Pons (tissue), 1 donor: ENCODE measurements at places on chromosomes 6 and 20.
A peak's percentile ranks its signal among the peaks of the same experiment; 100 is the strongest.

- no peak for DNase-seq
Measured at GRCh38 chr20:50369225-50370035, 140.8 kb upstream of the PTPN1 start.

DNA sequence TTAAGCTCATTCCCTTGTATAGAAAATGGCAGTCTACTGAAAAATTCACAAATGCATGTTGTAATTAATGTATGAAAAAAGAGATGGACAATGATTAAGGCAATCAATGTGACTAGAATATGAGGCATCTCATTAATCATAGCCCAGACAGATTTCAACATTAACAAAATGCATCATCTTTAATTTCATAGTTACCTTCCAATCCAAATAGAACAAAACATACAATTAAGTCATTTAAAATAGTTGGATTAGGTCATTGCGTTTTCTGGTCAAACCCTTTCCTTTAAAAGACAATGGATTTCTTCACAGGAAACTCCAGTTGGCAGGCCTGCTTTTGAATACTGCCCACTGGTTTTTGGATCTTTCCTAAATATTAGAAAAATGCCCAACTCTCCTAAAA is 203.9 kb downstream of the HAO1 start:
- no peak for DNase-seq

DNA sequence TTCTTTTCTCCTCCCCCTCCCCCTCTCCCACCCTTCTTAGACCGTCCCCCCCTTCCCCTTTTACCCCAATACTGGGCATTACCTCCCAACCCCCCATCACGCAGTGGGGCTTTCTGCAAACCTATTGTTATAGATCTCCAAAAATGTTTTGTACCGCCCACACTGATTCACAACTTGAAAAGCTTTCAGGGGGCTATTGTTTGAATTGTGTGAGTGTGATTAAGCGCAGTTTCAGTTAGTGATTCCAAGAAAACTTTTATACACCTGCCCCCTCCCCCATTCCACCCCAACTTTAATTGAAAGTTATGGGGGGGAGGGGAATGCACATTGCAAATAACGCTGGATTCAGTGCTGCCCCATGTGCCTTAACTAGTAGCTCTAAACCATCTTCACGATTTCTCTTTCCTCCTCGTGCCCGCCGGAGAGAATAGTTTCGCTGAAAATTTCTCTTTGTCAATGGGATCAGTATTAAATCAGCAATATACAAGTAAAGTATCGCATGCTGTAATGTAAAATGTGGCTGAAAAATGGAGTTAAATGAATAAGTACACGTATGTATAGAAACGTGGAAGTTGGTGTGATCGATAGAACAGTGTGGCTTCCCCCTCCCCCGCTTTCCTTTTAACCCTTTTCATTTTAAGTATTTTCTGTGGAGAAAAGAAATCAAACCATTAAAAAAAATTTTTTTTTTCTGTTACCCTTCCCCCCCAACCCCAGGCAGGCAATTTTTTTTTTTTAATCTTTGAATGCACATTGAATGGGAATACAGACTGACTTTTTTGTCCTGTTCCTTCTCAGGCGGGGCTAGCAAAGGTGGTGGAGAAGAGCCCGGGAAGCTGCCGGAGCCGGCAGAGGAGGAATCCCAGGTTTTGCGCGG is 632 bp downstream of the LIN28B start:
- no peak for DNase-seq

DNA sequence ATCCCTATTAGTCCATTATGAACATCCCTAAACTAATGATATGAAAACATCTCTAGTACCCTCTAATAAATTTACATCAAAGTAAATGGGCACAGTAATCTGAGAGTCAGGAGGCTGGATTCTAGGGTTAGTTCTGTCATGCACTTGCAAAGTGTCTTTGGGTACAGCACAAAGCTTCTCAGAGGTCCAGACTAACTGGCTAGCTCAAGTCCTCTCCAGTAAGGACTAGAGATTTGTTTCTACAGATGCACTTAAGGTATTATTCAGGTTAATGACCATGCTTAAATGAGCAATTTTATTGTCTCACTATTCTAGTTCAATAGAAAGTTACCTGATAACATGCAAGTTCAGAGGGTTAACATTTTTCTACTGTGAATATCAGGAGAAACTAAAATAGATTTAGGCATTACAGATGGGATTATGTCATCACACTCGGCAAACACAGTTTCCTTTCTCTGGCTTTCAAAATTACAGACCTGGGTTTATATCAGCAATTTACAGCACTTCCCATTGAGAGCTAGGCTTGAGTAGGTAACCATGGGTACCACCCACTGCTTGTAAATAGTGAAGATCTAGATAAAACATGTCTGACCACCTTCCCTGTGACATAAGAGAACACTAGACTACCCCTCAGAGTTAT is 402.9 kb upstream of the RUNX2 start:
- DNase-seq = peak; percentile 5
